GM18507 (cell line): ENCODE measurements at places on chromosomes 4 and X.
A peak's percentile ranks its signal among the peaks of the same experiment; 100 is the strongest.

- DNase-seq: peak; percentile 17
Observed at GRCh38 chrX:72306851-72307645, 1.3 kb upstream of the CITED1 start.

- DNase-seq: no peak
Observed at GRCh38 chr4:25813448-25814106, 49.2 kb downstream of the SEL1L3 start.

- DNase-seq: no peak
Observed at GRCh38 chr4:152346526-152346925, 189.4 kb downstream of the FBXW7 start.

GRCh38 chrX:100376576-100376975, 33.5 kb downstream of the PCDH19 start:
- no peak for DNase-seq

GRCh38 chr4:177214935-177215334, 94.7 kb upstream of the NEIL3 start:
- DNase-seq: no peak

- DNase-seq: no peak
Observed at GRCh38 chr4:81737865-81738559, 266.3 kb upstream of the RASGEF1B start.

GRCh38 chr4:25088093-25088952, 57.6 kb upstream of the LGI2 start:
- no peak for DNase-seq

DNA sequence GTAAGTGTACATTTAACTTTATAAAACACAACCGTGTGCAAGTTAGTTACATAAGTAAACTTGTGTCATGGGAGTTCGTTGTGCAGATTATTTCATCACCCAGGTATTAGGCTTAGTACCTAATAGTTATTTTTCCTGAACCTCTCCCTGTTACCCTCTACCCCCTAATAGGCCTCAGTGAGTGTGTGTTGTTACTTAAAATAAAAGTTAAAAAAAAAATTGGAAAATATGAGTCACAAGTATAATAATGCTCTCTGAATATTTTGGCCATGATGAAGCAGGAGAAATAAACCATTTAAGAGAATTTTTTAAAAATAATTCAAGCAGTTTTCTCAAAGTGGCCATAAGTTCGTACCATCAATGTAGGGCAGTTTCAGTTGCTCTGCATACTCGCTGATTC, 105.1 kb upstream of the GRID2 start:
- DNase-seq: no peak

- no peak for DNase-seq
Observed at GRCh38 chrX:3550160-3550751, 163.2 kb downstream of the PRKX start.

- no peak for DNase-seq
Observed at GRCh38 chr4:93747220-93747619, 81.3 kb upstream of the ATOH1 start.

DNA sequence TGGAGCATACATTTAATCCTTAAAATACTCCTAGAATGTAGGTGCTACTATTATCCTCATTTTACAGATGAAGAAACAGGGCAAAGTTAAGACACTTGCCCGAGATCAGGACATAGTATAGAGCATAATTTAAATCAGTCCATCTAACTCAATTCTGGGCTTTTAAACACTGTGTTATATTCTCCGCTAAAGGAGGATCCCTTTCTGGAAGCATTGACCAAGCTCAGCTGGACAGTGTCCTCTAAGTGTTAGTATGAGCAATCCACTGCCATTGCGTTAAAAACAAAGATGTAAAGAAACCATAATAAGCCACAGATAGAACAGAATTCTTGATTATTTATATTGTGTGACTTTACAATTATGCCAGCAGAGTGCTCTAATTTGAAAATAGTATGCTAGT, 207.0 kb downstream of the ARHGAP24 start:
- DNase-seq: no peak
